Activated CD4-positive, alpha-beta T cell treated with anti-CD3 and anti-CD28 coated beads for 36 hours (primary cell): ENCODE measurements at places on chromosomes 7 and 10.
A peak's percentile ranks its signal among the peaks of the same experiment; 100 is the strongest.

- peaks cover 82% of the 10 kb centered on the region for H3K4me1 ChIP-seq
- peaks cover 6% of the 10 kb centered on the region for H3K36me3 ChIP-seq
- no peaks in the 10 kb centered on the region for H3K27me3 ChIP-seq
- peak overlapping the region; percentile 92 for H3K27ac ChIP-seq
- no peak for DNase-seq
- no peak overlapping the region for H3K4me3 ChIP-seq
Observed at GRCh38 chr10:26780106-26780792, 80.5 kb downstream of the ABI1 start.

DNA sequence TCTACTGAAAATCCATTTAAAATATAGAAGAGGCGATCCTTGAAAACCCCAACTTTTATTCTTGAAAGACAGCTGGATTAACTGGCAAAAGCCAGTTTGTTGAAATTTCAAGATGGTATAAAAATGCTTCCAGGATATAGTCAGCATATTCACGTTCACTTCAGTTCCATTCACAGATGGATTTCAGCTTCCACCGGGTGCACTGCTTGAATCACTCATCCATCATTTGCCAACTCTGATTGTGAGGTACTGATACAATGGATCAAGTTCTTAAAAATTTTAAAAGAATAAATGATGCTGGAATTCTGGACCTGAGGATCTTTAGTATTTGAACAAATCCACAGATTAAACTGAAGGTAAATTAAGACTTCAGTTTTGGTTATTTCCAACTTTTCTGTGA is 2.4 kb downstream of the PURB start:
- H3K4me3 ChIP-seq = peak overlapping the region; percentile 86
- no peak for DNase-seq
- H3K27ac ChIP-seq = no peak overlapping the region

DNA sequence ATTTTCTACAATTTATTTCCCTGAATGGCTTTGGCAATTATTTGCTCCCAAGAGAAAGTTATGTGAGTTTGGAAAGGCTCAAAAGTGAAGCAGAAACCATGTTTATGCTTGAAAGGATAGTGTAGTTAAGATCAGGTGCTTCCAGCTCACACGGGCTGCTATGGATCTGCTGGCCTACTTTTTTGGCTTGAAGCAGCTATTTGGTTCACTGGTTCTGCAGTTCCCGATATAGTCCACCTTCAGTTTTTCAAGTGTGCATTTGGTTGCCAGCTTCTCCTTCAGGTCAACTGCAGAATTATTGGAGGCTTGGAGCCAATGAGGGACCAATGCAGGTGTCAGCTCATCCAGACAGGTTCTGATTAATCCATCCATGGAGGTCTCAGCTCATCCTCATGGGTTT is 484.3 kb upstream of the SEMA3A start:
- H3K27me3 ChIP-seq = no peaks in the 10 kb centered on the region
- DNase-seq = no peak
- H3K36me3 ChIP-seq = no peaks in the 10 kb centered on the region
- H3K4me3 ChIP-seq = no peak overlapping the region
- H3K4me1 ChIP-seq = no peaks in the 10 kb centered on the region

DNA sequence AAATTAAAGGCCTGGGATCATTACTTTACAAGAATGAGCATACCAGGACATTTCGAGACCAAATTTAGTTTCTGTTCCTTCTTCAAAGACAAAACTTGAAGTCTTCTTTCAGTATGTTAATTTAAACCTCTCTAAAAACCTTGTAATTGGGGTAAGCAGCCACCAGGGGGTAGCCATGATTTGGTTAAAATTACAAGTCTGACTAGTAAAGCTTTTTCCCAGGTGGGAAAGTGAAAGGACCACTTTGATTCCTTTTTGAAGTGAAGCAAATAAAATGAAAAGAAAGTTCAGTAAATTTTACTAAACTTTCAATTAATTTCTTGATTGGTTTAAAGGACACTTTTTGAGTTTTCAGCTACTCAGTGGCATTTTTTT is 294.3 kb downstream of the BBS9 start:
- no peaks in the 10 kb centered on the region for H3K36me3 ChIP-seq
- no peak overlapping the region for H3K27ac ChIP-seq
- no peaks in the 10 kb centered on the region for H3K27me3 ChIP-seq
- no peak overlapping the region for H3K4me3 ChIP-seq
- no peaks in the 10 kb centered on the region for H3K4me1 ChIP-seq
- peak; percentile 29 for DNase-seq

- H3K27ac ChIP-seq = peak overlapping the region; percentile 62
- no peak for DNase-seq
- no peaks in the 10 kb centered on the region for H3K27me3 ChIP-seq
- peaks cover 97% of the 10 kb centered on the region for H3K4me1 ChIP-seq
- H3K36me3 ChIP-seq = peaks cover 91% of the 10 kb centered on the region
- no peak overlapping the region for H3K4me3 ChIP-seq
Observed at GRCh38 chr10:11197266-11197712, 179.6 kb downstream of the CELF2 start.

- H3K27ac ChIP-seq = no peak overlapping the region
- no peaks in the 10 kb centered on the region for H3K27me3 ChIP-seq
- no peak overlapping the region for H3K4me3 ChIP-seq
- H3K36me3 ChIP-seq = no peaks in the 10 kb centered on the region
Observed at GRCh38 chr7:48548667-48549066, 375.7 kb upstream of the CDC14C start.

DNA sequence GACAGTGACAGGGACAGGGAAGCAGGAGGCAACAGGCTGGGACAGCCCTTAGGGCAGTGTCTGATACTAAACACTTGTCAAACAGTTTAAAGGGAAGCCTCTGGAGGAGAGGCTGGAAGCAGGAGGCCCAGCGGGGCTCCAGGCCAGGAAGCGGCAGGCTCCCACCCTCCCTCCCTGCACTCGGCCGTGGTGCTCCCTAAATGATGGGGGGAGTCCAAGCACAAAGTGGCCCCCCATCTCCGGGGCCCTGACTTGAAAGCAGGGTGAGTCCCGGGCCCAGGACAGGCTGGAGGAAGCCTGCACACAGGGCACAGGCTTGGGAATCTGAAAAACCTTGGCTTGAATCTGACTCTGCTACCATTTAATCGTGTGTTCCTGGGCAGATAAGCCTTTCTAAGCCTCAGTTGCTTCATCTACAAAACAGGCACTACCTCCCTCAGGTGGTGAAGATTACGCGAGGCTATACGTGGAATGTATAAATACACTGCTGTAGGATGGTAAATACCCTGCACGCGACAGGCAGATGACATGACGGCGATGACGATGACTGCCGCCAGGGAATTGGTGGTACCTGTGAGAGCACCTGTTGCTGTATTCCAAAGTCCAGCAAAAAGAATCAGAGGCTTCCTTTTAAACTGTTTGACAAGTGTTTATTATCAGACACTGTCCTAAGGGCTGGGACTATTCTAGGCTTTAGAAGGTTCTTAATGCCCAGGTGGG is 34.1 kb downstream of the GBX1 start:
- no peaks in the 10 kb centered on the region for H3K4me1 ChIP-seq
- peaks cover 3% of the 10 kb centered on the region for H3K36me3 ChIP-seq
- no peak overlapping the region for H3K4me3 ChIP-seq
- H3K27me3 ChIP-seq = no peaks in the 10 kb centered on the region

DNA sequence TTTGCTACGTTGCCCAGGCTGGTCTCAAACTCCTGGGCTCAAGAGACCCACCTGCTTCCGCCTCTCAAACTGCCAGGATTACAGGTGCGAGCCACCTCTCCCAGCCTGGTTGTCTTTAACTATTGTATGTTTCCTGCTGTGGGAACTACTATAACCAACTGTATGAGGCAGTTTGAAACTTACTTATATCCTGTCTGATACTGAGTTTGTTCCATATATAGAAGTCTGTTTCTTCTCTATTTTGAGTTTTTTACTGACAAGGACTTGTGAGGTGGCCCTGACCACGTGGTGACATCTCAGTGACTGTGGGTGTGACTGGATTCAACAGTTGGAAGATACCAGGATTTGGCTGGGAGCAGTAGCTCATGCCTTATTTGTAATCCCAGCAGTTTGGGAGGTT is 14.2 kb downstream of the FBH1 start:
- H3K27ac ChIP-seq = peak overlapping the region; percentile 56
- peaks cover 21% of the 10 kb centered on the region for H3K4me1 ChIP-seq
- no peak overlapping the region for H3K4me3 ChIP-seq
- DNase-seq = peak; percentile 16
- H3K27me3 ChIP-seq = no peaks in the 10 kb centered on the region
- H3K36me3 ChIP-seq = peaks cover 34% of the 10 kb centered on the region

- no peaks in the 10 kb centered on the region for H3K4me1 ChIP-seq
- H3K4me3 ChIP-seq = no peak overlapping the region
- peaks cover 8% of the 10 kb centered on the region for H3K27me3 ChIP-seq
Observed at GRCh38 chr7:111677848-111678247, 115.6 kb upstream of the IMMP2L start.
